Stimulated activated CD4-positive, alpha-beta T cell treated with anti-CD3 and anti-CD28 coated beads, Interleukin-2, amount 100 ng/mL, for 24 hours (primary cell): ENCODE measurements at places on chromosomes 13 and 19.

- no peak for DNase-seq
Measured at GRCh38 chr13:75454497-75454896, 27.5 kb downstream of the TBC1D4 start.

DNA sequence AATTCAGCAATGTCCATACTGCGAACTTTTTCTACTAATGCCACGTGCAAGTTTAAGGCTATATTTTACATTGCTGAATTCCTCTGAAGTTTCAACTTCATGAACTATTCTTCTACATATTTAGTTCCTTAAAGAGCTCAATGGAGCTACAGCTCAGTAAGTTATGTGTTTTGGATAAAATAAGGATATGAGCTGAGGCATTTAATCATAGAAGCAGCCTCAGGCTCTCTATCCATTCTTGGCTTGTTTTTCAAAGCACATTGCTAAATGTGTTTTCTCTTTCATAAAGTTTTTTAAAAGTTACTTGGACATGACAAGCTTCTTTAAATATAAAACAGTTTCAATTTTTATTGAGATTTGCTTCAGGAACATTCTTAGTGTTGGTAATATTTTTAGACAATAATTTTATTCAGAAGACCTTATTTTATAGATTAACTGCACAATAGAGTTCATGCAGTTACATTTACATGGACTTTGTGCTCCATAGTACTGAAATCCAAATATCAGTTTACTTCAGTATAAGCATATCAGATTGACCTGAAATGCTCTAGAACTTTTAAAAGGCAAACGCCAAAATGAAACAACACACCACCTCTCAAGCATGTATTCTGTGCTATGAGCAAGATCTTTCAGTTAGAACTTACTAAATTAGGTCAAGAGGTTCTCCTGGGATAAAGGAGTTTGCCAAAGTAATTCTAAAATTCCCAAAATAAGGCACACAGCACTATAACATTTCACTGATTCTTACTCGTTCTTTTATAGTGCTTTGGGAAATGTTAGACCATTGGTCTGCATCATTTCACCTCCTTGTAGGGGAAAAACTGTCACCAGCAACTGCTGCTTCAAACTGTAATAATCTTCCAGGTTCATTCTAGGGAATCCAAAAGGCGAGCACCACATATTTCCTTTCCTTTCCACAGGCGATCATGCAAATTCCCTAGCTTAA lies 275.5 kb downstream of the ENOX1 start:
- DNase-seq = no peak

- DNase-seq = no peak
Measured at GRCh38 chr13:100235311-100235901, 146.5 kb downstream of the PCCA start.

DNA sequence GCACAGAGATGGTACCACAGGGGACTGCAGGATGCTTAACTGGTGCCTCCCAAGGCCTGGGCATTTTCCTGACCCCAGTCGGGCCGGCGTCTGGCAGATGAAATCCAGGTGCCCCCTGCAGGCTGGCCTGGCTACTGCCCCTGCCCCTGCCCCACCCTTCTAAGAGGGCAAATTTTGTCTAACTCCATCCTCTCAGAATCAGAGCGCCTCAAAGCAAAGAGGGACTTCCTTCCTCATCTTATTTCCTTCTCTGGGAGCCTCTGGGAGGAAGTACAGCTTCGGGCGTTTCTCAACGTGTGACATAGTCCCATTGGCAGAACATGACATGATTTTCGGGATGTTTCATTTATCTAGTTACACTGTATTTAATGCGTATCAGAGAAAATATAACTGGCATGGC lies 2.7 kb downstream of the PRKACA start:
- peak; percentile 62 for DNase-seq

DNA sequence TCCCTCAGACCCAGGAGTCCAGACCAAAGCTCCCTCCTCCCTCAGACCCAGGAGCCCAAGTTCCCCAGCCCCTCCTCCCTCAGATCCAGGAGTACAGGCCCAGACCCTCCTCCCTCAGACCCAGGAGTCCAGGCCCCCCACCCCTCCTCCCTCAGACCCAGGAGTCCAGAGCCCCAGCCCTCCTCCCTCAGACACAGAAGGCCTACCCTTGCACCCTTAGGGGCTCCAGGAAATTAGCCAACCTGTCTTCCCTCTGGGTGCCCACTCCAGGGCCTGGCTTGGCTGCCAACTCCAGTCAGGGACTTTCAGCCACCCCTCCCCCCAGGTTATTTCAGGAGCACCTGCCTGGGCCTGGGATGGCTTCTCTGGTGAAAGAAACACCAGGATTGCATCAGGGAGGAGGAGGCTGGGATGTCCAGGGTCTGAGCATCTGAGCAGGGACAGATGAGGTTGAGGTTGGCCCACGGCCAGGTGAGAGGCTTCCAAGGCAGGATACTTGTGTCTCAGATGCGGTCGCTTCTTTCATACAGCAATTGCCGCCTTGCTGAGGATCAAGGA lies at the start of gene FGF21:
FGF21 (plus strand) TSS at position 441 of the 558 bp plus-strand sequence. CDS start 713 bp downstream, outside the sequence.
- no peak for DNase-seq

GRCh38 chr13:110442930-110443621 lies 118.4 kb downstream of the RAB20 start:
- DNase-seq = no peak

GRCh38 chr13:33879118-33879517 lies 61.2 kb downstream of the RFC3 start:
- DNase-seq = no peak

- peak; percentile 30 for DNase-seq
Measured at GRCh38 chr19:50912727-50913716, 1.8 kb upstream of the KLK4 start.

DNA sequence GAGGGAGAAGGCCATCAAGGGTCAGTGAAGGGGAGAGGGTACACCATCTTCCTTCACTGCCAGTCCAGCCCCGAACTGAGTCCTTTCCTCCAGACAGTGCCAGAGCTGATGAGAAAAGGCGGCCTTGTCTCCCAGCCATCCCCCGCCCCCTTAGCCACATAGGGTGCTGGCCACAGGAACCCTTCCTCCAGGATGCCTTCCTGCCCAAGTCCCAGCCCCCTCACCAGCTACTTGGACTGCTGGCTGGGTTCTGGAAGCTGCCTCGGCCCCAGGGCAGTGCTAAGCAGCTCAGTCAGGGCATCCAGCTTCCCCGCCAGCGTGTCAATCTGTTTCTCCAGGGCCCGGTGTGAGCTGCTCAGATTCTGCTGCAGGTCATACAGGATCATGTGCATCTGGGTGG lies 12.6 kb upstream of the SMG9 start:
- DNase-seq = no peak

DNA sequence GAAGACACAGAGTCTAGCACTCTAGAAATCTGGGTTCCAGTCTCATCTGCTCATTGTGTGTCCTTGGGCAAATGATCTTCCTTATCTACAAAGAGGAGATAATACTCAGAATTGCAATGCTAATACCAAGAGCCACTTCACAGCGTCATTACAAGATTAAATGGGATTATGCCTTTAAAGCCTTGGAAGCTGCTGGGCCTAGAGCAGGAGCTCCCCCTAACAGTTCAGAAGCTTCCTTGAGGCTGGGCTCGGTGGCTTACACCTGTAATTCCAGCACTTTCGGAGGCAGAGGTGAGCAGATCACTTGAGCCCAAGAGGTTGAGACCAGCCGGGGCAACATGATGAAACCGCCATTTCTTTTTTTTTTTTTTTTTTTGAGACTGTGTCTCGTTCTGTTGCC lies 27.6 kb downstream of the AP2S1 start:
- no peak for DNase-seq

GRCh38 chr19:45514376-45515051 lies 7.2 kb downstream of the VASP start:
- DNase-seq = no peak

- peak; percentile 38 for DNase-seq
Measured at GRCh38 chr19:32404933-32405430, 588 bp upstream of the DPY19L3 start.

DNA sequence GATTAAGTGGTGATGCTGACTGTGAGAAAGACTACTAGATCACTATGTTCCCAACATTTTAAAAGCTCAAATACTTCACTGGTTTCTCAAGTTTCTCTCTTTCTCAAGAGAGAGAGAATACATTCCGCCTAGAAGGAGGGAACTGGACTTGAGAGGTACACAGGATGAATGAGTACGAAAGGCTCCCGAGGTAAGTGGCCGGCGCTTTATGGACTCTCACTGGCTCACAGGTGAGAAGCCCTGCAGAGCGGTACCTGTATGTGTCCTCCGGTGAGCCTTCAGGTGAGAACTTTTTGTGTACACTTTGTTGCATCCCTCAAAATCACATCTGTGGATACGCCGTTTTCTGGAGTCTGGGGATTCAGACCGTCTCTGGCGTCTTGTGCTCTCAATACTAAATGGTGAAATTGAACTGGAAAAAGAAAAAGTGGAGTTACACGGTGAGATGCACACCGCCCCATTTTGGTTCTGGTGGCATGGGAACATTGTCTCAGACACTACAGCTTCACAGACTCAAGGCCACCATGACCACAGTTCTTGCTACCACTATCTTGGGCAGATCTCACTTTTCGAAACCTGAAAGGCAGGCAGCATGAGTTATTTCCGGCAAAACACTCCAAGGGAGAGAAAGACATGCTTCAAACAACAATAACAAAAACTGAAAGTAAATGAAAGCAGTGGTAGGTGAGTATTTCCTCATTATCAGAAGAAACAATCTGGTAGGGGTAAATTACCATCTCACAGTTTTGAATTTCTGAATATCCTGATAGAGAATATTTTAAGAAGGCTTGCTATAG lies 418.9 kb downstream of the KLF12 start:
- peak; percentile 58 for DNase-seq

GRCh38 chr19:18414504-18415177 lies 4.6 kb upstream of the SSBP4 start:
- no peak for DNase-seq

GRCh38 chr19:48616491-48617056 lies 1.7 kb upstream of the FAM83E start:
- DNase-seq = no peak

DNA sequence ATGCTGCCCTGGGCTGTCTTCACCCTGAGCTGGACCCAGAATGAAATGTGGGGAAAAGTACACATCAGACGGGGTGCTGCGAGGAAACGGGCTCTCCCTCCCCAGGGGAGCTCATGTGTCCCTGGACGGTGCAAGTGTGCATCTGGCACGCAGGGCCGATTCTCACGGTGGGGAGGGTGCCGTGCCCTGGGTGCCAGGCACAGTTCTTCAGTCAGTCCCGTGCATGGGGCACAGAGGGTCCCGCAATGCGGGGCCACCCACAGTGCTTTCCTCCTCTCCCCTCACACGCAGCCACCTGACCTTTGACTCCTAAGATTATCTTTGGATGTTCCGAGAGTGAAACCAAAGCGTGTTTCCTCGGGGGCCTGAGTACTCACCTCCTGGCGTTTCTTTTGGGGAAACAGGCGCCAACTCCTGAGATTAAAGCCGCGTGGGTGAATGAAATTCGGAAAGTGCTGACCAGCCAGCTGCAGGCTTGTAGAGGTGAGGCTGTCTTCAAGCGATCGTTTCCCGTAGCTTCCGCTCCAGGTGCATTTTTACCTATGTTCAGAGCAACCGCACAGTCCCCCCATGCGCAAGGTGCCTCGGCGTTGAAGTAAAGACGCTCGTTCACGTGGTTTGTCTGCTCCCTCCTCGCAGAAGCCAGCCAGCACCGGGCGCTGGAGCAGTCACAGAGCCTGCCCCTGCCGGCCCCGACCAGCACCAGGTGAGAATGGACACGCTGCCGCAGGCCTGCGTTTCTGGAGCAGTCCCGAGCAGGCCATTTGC lies 17.5 kb upstream of the F7 start:
- DNase-seq = no peak

DNA sequence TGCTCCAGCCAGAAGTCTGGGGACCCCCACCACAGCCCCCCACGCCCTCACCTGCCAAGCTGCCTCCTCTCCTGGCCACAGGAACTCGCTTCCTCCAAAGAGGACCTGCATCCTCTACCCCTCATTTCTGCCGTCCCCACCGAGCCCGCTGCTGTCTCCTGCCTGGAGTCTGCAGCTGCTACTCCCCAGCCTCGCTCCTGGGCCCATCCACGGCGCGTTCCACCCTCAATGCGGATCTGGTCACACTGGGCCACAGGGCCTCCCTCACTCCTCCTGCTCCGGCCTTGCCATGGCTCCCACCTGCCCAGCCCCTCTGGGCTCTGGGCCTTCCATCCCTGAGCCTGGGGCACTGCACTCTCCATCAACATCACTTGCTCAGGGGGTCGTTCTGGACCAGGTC lies 4.3 kb downstream of the BTBD2 start:
- DNase-seq = no peak

DNA sequence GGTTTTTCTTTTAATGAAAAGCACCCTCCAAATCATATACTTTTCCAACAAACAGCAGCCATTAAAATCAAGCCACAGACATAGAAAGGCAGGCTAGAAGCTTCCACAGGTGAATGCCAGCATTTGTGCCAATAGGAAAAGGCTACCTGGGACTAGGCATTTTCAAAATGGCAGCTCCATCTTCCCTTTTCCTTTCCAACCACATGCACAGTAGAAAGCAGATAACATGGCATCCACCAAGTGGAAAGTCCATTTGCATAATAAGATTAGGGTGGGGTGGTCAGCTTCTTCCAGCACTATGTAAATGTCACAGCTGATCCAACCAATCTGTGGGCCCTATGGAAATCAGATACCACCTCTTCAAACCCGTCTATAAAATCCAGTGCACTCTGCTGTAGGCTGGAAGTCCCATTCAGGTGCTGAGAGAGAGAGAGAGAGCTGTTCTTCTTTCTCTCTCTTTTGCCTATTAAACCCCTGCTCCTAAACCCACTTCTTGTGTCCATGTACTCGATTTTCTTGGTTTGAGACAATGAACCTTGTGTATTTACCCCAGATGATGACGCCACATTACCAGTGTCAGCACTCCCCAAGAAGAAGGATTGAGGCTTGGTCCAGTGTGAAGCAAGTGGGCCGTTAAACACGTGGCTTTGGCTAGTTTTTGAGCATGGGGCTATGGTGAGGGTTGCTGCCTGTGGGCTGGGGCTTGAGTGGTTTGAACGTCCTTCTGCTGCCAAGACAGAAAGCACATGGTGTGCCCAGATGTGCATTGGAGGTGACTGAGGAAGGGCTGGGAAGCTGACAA lies 24.2 kb upstream of the IGFL1 start:
- no peak for DNase-seq

GRCh38 chr19:1082165-1082927 lies 12.8 kb downstream of the POLR2E start:
- DNase-seq = peak; percentile 75

GRCh38 chr13:96728463-96728862 lies 265.8 kb downstream of the OXGR1 start:
- no peak for DNase-seq

- DNase-seq = peak; percentile 73
Measured at GRCh38 chr19:19366434-19367396, 38.8 kb upstream of the GATAD2A start.

DNA sequence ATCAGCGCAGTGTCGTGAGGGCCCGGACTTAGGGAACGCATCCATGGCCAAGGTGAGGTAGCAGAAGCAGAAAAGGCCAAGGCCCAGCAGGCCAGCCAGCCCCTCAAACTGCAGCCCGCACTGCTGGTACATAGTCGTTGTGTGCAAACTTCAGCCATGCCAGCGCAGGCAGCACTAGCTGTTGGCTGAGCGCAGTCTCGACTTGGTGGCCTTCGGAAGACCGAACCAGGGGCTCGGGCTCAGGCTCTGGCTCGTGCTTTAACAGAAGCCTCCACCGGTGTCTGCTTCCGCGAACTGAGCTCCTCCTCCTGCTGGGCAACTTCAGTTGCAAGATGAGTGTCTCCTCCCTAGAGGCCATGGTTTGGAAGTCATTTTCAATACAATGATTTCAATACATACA lies 157.5 kb downstream of the DNAJC15 start:
- DNase-seq = no peak

GRCh38 chr13:112938680-112939079 lies 30.3 kb upstream of the MCF2L start:
- DNase-seq = no peak

GRCh38 chr13:69324090-69324886 lies 783.3 kb upstream of the ATXN8OS start:
- DNase-seq = no peak

- DNase-seq = no peak
Measured at GRCh38 chr19:15393963-15394362, 14.4 kb upstream of the AKAP8 start.
